Right renal pelvis (tissue), 4 donors: ENCODE measurements at places on chromosomes 13 and 19. TPM values are rescaled to one million over a fixed set of nuclear protein-coding genes. Genes with fewer than 3 reads are reported as not detected.

The KLK2 gene
- polyA plus RNA-seq: not detected

The ZNF90 gene
- 17.8 TPM for polyA plus RNA-seq

The MBD3L2 gene
- polyA plus RNA-seq: not detected

The SERPINE3 gene
- polyA plus RNA-seq: 0.40 TPM

The DACT3 gene
- 26.4 TPM for polyA plus RNA-seq

The OR10H1 gene
- polyA plus RNA-seq: 0.04 TPM

The KISS1R gene
- 0.54 TPM for polyA plus RNA-seq

The ZNF415 gene
- 17.6 TPM for polyA plus RNA-seq

The LRG1 gene
- polyA plus RNA-seq: 1.6 TPM

The IL17D gene
- 11.6 TPM for polyA plus RNA-seq

The DCT gene
- polyA plus RNA-seq: 0.47 TPM
